Vagina (tissue), 2 donors: ENCODE measurements at places on chromosomes 5 and 9. TPM values are rescaled to one million over a fixed set of nuclear protein-coding genes. Genes with fewer than 3 reads are reported as not detected.

The MCCC2 gene
- 30.7 TPM for total RNA-seq

DNA sequence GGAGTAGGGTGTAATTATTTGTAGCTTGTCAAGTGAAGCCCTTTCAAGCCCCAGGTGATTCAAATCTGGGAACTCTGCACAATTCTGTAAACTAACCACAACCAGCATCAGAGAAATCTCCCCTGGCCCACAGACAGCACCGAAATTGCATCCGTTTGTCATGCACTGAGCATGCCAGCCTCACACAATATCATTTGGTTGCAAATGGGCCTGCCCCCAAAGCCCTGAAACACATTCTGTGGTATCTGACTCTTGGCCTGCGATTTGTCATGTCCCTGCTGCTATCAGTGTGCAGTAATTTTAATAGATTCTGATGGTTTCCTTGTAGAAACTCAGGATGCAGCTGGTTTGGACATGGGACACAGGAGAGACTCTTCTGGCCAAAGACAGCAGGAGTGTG, 35.3 kb downstream of the SNX24 start:
- no peaks in the 10 kb centered on the region for H3K36me3 ChIP-seq
- no peak overlapping the region for H3K4me3 ChIP-seq
- no peaks in the 10 kb centered on the region for H3K4me1 ChIP-seq
- no peak overlapping the region for H3K27ac ChIP-seq

The SLC46A2 gene
- not detected for total RNA-seq

The C7 gene
- total RNA-seq = 385 TPM

The TTC16 gene
- total RNA-seq = 0.25 TPM
